ENCODE measurements at places on chromosomes 6 and 20. TPM values are rescaled to one million over a fixed set of nuclear protein-coding genes. Genes with fewer than 3 reads are reported as not detected.

Gene CRIP3
- polyA plus RNA-seq: 3.7 TPM

Gene TPD52L1
- polyA plus RNA-seq: 80.5 TPM

Gene CDC5L
- polyA plus RNA-seq: 34.9 TPM

Gene PLEKHG1
- 34.2 TPM for polyA plus RNA-seq

Gene SLC2A10
- 20.5 TPM for polyA plus RNA-seq

Gene MYB
- polyA plus RNA-seq: 3.6 TPM

Gene DPPA5
- not detected for polyA plus RNA-seq

Gene KCNQ5
- 2.6 TPM for polyA plus RNA-seq

Gene EYA2
- 1.3 TPM for polyA plus RNA-seq

Gene GRM1
- 0.09 TPM for polyA plus RNA-seq
